ENCODE measurements at places on chromosomes 12 and 14.

DNA sequence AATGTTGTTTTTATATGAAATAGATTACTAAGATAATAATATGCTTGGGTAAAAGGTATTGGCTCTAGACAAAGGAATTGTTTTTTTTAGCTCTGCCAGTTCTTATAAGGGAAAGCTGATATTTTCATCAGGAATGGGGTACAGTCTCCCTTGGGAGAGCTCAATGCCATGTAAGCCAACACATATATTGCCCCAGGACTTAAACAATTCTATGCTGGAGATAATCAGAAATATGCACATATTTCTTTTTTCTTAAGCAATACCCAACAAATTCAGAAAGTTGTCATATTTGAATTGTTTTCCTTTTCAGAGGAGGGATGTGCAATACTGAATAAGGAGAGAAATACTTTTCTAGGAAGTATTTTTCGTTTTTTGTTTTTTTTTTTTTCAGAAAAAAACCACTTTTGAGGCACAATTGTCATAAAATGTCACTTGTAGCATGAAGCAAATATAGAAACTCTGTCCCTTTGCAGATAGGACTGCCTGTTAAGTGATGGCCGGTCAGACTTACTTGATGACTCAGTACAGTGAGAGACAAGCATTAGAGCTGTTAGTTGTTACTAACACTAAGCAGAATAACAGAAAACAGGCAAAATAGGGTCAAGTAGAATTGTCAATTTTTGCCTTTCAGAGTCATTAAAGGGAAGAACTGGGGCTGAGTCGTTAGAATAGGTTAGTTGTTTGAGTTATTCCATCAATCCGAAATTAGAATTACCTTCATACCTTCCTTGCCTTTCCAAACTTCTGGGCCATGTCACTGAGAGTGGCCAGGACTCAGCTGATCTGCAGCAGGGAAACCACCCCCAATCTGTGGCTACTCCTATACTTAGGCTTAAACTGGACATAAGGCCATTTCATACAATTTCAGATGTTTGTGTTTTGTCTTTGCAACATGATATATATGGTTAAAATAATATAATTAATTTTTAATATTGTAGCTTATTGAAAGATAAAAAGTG, 168.1 kb downstream of the SLC38A4 start:
- no peak for DNase-seq

DNA sequence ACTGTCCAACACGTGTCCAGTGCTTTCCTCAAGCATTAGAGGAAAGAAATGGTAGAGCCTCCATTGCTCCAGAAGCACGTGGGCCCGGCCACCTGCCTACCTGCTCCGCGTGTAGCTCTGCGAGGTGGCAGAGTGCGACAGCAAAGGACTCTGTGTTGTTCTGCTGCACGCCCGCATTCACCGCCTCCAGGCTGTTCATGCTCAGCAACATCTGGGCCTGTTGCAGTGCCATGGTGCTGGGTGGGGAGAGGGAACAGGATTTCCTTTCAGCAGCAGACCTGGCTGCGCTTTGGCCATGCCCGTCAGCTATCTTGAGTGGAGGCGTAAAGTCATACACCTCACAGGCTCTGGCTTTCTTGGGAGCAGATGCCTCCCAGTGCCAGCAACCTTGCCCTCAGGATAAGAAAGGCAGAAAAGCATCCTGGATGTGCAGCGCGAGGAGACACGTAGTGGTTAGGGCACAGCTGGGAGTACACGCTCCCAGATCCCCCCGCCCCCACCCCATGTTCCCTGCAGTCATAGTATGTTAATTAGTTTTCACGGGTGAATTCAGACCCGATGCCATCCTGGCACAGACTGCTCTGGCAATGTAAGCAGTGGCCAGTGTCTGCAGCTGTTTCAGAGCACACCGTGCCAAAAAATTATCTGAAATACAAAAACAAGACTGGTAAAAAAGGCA, 25.1 kb downstream of the ANAPC5 start:
- no peak for DNase-seq

DNA sequence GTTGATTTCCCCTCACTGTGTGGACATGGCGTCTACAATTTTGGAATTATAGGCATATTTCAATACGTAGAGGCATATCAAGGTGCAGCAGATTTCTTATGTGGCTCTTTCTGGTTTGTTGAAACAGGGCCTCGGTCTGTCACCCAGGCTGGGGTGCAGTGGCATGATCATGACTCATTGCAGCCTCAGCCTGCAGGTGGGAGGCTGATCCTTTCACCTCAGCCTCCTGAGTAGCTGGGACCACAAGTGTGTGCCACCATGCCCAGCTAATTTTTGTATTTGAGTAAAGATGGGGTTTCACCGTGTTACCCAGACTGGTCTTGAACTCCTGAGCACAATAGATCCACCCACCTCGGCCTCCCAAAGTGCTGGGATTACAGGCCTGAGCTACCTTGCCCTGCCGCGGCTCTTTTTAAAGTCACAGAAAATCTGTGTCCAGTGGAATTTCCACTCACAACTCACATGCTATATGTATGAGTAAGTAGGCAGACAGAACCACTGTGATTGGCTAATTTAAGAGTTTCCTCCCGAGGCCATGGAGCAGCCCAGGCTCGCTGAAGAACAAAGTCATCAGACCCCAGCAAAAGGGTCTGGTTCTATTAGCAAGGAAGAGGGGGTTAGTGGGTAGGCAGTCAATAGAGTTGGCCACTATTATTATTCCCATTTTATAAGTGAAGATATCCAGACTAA, 9.1 kb downstream of the GNG2 start:
- DNase-seq, result no peak

DNA sequence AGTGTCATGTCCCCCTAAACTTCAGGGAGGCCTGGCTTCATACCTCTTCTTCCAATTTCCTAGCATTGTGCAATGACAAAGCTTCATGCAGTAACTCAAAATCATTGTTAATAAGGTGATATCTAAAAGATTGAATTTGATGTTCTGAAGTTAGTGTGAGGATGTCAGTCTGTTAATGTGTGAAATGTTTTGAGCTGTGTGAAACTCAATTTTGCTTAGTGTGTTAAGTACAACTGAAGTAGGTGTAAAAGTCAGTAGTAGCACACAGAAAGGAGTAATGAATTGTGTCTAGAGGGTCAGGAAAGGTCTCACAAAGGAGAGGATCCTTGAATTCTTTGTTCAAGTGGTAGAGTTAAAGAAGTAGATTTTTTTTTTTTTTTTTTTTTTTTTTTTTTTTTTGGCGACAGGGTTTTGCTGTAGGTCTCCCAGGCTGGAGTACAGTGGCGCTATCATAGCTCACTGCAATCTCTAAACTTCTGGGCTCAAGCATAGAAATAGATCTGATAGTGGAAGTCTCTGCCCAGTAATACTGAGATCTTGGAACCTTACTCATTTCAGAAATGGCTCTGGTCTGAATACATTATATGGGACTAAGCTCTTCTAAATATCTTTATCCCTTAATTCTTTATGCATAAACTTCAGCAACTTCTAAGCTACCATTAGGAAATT, 63.9 kb downstream of the FUT8 start:
- no peak for DNase-seq

DNA sequence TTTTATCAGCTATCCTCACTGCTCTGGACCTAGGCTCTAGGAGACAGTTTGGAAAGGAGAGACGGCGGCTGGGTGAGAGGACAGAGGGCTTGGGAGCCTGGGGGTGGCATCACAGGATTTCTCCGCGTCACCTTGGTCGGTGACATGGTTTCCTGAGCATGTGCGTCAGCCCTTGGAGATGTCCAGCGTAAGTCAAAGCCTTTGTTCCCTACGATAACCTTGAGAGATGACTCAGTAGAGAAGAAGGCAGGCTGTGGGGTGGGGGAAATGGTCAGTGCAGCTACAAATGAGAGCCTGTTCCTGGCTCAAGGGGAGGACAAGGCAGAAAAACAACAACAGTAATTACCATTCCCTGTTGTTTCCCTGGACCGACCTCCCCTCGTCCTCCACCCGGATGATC, 90.2 kb upstream of the TBX3 start:
- DNase-seq, result no peak

DNA sequence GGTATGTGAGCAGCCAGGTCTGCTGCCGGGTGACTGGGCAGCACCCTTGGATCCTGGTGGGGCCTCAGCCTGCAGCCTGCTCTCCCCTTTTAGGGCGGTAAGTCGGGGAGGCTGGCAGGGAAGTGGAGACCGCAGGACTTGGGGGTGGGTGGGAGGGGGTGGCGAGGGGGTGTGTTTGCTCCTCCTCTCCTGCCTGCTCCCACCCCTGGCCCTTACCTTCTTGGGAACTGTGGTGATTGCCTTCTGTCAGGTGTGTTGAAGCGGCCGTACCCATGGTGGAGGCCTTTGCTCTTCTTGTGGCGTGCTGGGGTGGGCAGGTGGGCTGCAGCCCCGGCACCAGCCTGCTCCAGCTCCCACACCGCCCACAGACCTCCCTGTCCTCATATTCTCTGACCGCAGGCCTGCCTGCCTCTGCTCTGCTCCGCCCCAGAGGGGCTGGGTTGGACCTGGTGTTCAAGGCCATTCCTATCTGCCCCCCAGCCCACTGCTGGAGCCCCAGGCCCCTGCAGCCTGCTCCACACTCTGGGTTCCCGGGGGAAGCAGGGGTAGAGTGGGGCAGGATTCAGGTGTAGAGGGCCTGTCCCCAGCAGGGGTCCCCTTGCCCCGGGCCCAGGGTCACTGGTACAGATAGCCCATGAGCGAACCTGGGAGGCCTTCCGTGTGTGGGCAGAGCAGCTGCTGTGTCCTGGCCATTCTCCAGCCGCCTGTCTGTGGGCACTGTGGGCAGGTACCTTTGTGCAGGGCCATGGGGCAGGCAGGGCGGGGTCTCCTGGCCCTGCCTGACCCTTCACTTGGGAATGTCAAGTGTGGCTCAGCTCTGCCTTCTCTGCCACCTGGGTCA, 5.2 kb downstream of the TEDC1 start:
- no peak for DNase-seq

- no peak for DNase-seq
Measured at GRCh38 chr14:70896317-70896716, 10.9 kb upstream of the PCNX1 start.

- DNase-seq, result no peak
Measured at GRCh38 chr12:25126746-25127145, 68.2 kb downstream of the DNAI7 start.

- no peak for DNase-seq
Measured at GRCh38 chr12:96749999-96750398, 157.1 kb upstream of the NEDD1 start.

DNA sequence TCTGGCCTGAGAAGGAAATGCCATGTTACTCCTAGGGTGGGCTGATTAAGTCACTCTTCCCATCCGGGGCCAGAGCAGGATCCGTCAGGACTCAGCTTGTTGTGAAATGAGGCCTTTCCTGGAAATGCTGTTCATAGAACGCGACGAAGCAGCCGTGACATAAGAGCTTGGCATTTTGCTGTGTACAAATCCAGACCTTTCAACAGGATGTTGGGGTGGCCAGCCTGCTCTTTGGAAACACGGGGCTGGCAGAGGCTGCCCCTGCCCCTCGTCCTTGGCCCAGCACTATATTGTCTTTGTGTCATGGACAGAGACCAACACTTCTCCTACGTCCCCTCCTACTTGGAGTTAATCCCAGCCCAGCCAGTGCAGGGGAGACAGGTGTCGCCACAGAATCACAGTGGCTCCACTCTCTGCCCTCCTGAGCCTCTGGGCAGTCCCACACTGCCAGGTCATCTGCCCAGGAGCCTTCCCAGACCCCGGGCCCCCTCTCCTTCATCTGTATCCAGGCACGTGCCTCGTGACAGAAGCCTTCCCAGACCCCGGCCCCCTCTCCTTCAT, 18.6 kb upstream of the EIF5 start:
- no peak for DNase-seq

- DNase-seq, result no peak
Measured at GRCh38 chr14:95541932-95542930, 7.4 kb downstream of the GLRX5 start.

DNA sequence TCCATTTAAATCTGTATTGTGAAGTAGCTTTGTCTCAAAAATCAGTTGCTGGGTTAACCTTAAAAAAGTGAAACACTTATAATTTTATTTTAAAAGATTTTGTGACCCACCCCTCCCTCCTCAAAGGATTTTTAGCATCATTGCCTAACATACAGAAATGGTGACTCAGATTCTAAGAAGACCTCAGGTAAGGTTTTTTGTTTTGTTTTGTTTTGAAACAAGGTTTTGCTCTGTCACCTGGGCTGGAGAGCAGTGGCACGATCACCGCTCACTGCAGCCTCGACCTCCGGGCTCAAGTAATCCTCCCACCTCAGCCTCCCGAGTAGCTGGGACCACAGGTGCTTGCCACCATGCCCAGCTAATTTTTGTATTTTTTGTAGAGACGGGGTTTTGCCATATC, 74.2 kb downstream of the GNS start:
- no peak for DNase-seq

GRCh38 chr12:115500872-115501271, 776.6 kb downstream of the MED13L start:
- DNase-seq, result no peak

DNA sequence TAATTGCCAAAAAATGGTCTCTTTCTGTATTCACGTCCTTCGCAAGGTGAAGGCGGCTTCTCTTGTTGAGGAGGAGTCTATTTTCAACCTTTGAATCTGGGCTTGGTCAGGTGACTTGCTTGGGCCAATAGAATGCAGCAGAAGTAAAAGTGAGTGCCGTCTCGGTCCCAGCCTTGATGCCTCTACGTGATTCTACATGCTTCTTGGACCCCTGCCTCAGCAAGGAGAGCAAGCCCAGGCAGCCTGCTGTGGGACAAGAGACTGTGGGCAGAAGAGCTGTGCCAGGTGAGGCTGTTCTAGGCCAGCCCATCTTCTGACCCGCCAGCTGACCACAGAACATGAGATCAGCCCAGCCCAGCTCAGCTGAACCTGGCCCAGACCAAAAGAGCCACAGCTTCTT, 39.1 kb upstream of the CCDC63 start:
- DNase-seq, result no peak

DNA sequence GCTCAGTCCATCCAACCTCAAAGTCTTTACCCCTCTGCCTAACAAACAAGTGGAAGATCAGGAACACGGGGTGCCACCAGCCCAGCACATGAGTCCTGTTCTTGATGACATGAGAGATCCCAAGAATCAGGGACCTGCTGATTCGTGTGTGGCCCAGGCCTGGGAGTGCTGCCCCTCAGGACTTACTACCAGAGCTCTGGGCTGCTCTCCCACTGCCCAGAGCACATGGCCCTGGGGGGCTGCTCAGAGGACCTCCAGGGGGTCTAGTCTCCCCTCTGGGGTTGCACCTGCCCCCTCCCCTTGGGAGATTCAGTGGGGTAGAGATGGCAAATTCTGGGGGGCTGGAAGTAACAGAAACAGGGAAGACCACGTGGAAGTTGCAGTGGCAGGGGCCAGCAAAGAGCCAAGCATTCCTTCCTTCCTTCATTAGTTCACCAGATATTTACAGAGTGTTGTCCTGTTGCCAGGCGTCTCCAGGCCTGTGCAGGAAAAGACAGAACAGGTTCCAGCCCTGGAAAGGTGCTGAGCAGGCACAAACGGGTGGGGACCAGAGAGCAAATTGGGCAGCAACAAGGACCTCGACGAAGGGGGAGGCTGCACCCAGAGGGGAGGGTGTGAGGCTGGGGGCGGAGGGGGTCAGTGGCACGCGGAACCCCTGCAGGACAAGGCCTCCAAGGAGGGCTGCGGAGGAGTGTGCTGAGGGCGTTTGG, 45.1 kb upstream of the MEG3 start:
- DNase-seq, result no peak

GRCh38 chr14:47678157-47678556, 2.8 kb upstream of the MDGA2 start:
- DNase-seq, result no peak
